ENCODE measurements at places on chromosomes 6 and 20.

- peak; percentile 45 for DNase-seq
Observed at GRCh38 chr6:37048851-37049757, 43.6 kb downstream of the FGD2 start.

GRCh38 chr6:14711056-14711703 lies 534.7 kb upstream of the JARID2 start:
- no peak for DNase-seq

DNA sequence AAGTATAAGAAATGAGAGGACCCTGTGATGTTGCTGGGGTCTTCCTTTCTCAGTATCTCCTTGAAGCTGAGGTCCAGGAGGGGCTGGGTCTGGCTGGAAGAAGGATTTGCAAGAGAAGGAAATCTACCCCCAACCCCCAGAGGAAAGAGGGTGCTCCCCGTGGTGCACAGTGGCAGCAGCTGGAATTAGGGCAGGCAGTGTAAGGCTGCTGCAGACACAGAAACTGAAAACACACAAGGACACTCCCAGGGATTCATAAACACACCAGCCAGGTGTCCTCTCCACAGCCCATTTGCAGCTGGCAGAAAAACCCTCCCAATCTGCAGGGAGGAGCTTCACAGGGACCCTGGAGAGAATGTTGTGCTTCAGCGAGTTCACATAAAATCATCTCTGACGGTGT lies 297.2 kb downstream of the CDH26 start:
- DNase-seq, result no peak

- DNase-seq, result no peak
Observed at GRCh38 chr6:127966616-127967015, 65.8 kb upstream of the THEMIS start.

GRCh38 chr6:147131532-147132128 lies 72.6 kb upstream of the STXBP5 start:
- no peak for DNase-seq

DNA sequence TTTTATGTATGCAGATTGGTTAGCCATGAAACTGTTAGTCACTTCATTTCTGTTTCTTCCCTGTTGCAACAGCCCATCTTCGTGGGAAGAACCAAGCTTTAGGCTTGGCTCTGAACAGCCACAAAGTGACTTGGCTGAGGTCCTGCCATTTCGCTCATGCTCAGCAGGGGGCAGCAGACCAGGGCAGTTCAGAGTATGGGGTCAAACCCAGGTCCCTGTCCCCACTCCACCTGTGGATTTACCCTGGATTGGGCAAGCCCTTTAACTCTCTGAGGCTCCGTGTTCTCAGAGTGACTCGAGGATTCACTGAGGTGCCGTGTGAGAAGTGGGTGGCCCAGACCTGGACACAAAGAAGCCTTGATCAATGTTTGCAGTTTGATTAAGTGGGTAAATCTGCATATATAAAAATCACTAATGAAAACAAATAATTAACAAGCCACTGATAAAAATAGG lies 19.8 kb upstream of the MAP1LC3A start:
- peak; percentile 48 for DNase-seq

DNA sequence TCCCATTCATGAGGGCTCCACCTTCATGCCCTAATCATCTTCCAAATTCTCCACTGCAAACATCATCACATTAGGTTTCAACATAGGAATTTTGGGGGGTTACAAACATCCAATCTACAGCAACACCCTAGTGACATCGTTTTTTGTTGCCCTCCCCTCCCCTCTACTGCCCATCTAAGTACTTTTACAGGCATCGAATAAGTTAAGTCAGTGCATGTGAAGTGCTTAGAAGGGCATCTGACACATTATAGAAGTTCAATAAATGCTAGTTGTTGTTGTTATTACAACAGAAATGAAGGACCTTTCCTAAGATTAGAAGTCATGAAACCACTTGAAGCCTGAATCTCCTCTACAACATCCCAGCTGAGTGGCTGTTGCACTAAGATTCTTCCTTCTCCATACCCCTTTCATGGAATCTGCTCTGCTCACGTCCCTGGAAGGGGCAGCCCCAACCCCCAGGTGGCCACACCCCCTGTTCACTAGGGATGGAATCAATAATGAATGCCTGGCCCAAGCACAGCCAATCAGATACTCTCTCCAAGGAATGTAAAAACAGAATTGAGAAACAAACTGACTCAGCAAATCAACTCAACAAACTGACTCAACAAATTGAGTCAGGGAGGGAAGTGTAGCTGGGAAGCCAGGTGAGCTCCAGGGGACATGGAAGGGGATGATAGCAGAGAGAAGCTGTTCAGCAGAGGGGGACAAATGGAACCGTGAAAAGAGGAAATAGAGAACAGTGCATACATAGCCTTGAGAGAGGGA lies 3.9 kb upstream of the LRP11 start:
- no peak for DNase-seq

- no peak for DNase-seq
Observed at GRCh38 chr6:5909721-5910120, 97.0 kb downstream of the NRN1 start.

DNA sequence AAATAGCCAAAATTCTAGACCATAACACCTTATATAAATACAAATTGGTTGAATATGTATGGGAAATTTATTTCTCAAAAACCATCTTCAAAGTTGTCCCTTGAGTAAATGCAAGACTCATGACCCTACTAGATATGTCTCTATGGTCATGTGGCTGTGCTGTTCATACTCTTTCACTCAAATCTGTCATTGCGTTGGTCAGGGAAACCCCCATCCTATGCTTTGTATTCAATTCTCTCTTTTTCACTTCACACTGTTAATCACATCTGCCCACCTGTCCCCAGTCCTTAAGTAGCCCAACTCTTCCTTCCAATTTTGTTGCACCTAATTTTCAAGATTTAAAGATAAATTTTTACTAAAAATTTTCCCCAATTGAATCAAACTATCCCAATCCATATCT lies 51.0 kb downstream of the RPS12 start:
- no peak for DNase-seq

GRCh38 chr20:12051206-12052163 lies 133.8 kb downstream of the BTBD3 start:
- no peak for DNase-seq

- DNase-seq, result no peak
Observed at GRCh38 chr6:156021746-156022396, 566.2 kb upstream of the NOX3 start.

GRCh38 chr6:33104887-33105286 lies 29.1 kb downstream of the HLA-DPB1 start:
- DNase-seq, result no peak

GRCh38 chr20:46255440-46256104 lies 52.7 kb downstream of the CDH22 start:
- DNase-seq, result peak; percentile 78

DNA sequence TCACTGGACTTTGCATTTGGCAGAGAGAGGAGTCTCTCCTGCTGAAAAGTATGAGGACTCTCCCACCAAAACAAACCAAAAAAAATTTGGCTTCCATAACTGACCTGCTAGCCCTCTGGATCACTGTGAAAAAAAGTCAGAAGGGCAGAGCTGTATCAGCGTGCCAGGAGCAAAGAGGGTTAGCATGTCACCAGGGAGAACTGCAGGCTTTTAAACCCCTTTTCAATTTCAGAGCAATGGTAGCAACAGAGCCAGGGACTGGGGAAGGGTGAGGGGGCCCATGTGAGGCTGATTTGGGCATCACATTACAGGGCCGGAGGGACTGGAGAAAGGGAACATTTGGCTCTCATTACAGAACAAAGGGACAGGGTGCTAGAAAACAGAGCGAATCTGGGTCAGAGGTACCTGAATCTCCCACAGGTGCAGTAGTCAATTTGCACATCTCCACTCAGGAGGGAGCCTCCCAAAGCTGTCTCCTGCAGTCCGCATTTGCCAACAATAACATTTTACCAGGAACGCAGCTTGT lies 185.7 kb upstream of the EYA4 start:
- no peak for DNase-seq

DNA sequence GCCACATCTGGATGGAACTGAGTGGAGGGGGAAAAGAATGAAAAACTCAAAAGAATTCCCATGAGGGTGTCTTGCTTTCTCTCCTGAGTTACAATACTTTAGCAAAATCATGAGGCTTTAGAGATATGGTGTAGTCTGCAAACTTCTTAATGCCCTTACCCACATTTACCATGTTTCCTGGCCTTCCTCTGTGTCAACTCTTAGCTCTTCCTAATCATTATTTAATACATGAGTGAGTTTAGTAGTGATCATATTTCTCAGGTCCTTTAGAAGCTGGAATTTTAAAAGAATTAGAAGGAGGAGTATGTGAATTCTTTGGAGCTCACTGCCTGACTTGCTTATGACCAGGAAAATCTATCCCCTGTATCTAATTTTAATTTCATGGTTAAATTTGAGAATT lies 39.0 kb downstream of the STX11 start:
- no peak for DNase-seq

- DNase-seq, result no peak
Observed at GRCh38 chr20:41499961-41500725, 118.0 kb downstream of the CHD6 start.

DNA sequence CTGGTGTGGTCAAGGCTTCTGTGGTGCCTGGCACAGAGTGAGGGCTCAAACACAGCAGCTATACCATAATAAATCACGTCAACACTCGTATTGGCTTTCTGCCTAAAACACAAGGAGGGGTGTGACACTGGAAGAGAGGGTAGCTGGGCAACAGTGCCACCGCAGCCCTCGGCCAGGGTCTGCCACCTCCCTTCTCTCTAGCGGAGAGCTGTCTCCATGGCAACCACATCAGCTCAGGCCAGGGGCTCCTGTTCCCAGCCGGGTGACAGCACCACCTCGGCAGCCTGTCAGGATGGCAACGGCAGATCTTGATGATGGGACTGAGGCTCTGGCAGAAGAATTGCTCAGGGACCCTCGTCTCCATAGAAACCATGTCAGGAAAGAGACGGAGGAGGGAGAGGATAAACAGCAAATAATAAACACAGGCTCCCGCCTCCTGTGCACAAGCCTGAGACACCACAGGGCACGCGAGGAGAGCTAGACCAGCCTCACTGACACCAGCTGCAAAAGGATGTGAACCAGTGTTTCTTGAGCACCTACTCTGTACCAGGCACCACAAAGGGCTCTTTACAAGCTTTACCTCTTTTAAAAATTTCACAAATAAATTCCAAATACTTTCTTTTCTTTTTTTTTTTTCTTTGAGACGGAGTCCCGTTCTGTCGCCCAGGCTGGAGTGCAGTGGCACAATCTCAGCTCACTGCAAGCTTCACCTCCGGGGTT lies 50.4 kb upstream of the TLDC2 start:
- no peak for DNase-seq

- no peak for DNase-seq
Observed at GRCh38 chr6:148835920-148836441, 89.2 kb downstream of the UST start.

- DNase-seq, result no peak
Observed at GRCh38 chr20:39700528-39700927, 738.4 kb downstream of the DHX35 start.

DNA sequence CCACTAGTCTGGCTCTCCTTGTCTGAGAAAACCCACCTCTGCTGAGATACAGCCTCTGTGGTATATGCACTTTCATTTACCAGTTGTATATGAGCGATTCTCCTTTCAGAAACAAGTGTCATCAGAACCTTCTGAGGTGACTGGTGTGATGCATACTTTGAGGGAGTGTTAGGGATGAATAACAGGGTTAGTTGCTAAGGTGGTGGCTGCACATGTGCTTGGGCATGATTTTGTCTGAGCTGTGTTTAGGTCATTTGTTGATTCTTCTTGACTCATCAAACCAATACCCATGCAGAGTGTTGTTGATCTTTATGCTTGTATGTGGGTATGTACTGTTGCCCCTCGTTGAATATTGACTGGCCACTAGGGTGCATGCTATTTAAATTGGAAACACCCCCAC lies 25.7 kb downstream of the DTD1 start:
- no peak for DNase-seq

GRCh38 chr6:56732517-56732916 lies 89.8 kb upstream of the DST start:
- no peak for DNase-seq

GRCh38 chr6:139373928-139374356 lies 506 bp downstream of the CITED2 start:
- no peak for DNase-seq

- no peak for DNase-seq
Observed at GRCh38 chr6:56961151-56961550, 6.2 kb downstream of the BEND6 start.

- DNase-seq, result no peak
Observed at GRCh38 chr20:25397096-25397495, 6.5 kb upstream of the ABHD12 start.

- DNase-seq, result no peak
Observed at GRCh38 chr6:7697432-7697819, 28.5 kb upstream of the BMP6 start.

DNA sequence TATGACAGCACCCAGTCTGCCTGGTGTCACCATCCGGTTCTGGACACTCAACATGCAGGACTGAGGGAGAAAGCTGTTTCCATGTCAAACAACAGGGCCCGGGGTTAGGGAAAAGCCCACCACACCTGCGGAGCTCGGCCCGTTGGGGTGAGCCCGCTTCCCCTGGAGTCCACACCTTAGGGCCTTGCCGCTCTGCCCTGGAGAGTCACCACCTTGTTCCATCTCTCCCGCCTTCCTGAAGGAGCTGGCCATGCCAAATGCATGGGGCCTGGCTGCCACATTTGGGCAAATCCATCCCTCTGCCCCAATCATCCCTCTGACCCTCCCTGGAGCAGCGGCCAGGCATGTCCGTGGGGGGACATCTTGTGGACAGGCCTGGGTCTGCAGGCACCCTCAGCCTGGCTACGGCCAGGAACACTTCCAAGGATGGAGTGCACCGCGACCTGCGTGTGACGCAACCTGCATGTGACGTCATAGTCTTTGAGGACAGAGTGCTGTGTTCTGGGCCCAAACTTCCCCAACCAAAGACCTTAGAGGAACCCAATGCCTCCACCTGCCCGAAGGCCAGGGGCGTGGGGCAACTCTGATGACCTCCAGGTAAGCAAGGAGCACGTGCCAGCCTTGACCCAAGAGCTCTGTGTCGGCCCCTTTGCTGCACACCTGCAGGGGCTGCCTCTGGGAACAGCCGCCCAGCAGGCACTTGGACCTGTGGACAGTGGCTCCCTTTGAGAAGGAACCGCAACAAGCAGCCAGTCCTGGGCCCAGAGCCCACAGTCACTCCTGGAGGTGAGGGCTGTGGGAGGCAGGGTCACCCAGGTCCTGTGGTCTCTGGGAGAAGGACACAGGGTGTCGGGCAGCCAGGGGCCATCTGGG lies 1.7 kb downstream of the CABLES2 start:
- DNase-seq, result peak; percentile 38

GRCh38 chr6:87968435-87969278 lies 79.0 kb upstream of the SPACA1 start:
- no peak for DNase-seq

GRCh38 chr6:55260181-55260580 lies 67.1 kb upstream of the GFRAL start:
- DNase-seq, result no peak

Measured in left ventricle myocardium inferior (tissue), 1 donor.